ENCODE measurements at places on chromosomes 16 and 17.
A peak's percentile ranks its signal among the peaks of the same experiment; 100 is the strongest.

DNA sequence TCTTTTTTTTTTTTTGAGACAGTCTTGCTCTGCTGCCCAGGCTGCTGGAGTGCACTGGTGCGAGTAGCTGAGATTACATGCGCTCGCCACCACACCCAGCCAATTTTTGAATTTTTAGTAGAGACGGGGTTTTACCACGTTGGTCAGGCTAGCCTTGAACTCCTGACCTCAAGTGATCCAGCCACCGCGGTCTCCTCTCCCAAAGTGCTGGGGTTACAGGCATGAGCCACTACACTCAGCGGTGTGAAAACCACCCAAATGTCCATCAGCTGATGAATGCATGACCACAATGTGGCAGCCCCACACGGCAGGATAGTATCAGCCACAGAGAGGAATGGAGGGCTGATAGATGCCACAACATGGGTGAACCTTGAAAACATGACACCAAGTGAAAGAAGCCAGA, 2.1 kb downstream of the P2RX5 start:
- no peak for DNase-seq

DNA sequence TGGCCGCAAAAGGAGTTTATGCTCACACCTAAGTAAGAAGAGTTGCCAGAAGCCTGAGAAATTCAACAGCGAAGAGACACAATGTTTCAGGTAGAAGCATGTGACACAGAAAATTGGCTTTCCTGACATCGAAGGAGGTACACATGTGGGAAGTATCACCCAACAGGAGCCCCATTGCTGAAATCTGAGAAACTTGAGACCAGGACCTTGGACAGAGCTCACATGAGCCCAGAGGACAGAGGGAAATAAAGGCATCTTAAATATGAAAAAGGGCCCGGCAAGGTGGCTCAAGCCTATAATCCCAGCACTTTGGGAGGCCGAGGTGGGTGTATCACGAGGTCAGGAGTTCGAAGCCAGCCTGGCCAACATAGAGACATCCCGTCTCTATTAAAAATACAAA, 304.1 kb upstream of the C16orf82 start:
- DNase-seq = no peak

GRCh38 chr17:12519956-12520594, 145.6 kb upstream of the MYOCD start:
- no peak for DNase-seq

DNA sequence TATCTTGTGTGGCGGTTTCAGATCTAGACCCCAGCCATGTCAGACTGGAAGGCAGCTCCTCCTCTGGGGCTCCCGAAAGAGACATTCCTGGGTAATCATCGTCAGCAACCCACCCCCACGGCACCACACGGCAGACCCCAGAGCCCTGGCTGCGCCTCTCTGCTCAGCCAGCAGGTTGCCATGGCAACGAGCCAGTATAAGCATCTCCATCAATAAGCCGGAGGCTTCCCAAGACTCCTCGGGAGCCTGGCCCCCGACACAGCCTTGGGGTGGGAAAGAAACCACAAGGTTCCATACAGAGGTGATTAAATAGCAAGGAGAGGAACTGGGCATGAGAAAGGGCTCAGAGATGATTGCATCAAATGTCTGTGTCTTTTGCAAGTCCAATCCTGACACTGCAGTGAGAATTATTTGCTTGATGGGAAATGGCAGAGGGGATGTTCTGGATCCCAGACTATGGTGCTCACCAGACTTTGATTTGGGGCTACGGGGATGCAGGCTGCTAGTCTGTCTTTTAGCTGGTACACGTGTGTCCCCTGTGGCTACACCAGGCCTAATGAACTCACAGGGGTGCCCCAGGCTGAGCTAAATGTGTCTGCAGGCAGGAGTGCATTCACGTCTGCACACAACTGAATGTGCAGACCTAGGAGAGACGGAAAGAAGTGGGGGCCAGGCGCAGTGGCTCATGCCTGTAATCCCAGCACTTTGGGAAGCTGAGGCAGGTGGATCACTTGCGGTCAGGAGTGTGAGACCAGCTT, 320.5 kb upstream of the TNRC6C start:
- DNase-seq = no peak

DNA sequence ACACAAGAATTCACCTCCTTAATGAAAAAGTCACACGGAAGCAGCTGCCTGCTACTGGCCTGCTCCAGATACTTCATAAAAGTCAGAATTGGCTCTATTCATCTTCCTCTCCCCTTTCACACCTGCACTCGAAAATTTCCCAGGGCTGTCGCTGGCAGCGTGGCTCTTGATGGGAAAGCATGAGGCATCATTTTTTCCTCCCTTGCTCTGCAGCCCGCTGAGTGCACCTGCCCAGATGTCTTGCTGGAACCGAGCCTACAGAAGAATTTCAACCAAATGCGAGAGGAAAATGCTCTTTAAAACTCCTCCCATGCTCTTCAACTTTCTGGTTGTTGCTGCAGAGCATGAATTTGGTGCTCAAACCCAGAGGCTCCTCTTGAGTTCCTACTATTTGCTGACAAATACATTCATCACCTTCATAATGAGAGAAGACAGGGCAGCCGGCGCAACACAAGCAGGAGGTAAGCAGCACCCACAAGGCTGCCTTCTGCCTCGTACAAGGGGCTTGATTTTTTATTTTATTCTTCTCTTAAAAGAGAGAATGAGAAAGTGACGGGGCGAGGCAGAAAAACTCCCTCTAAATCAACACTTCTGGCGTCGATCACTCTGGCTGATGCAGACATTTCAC, 146.8 kb downstream of the ZFHX3 start:
- no peak for DNase-seq

DNA sequence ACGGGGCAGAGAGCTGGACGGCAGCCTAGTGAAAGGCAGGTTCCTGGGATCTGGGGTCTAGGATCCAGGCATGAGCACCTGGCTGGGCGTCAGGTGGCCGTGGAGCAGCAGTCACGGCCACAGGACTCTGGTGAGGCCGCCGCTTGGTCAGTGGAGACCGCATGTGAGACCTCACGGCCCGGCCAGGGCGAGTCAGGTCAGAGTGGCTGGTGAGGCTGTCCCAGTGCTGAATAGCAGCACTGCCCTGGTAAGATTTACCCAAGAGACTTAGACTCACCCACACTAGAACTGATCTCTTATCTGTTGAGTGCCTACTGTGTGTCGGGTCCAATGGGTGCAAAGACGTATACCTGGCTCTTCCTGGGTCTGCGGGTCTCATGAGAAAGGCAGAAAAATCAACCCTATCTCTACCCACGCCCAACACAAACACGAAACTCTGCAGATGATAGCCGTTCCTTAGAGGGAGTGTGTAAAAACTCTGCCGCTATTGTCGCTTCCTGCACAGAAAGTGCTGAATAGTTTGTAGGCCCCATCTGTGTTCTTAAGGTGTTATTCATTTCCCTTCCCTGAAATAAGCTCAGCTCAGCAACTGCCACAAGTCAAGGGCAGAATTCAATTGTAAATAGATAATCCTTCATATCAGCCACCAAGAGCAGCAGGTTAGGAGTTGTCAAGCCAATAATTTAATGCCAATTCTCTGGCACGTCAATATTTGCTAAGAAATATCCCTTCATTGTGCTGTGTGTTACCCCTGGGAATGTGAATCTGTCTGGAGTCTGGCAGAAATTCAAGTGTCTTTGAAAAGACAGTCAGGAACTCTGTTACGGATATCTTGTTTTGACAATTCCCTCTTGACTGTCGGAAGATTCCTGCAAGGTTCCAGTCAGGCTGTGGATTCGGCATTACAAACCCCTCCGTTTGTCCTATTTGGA, 240.0 kb downstream of the NTN1 start:
- DNase-seq = no peak

DNA sequence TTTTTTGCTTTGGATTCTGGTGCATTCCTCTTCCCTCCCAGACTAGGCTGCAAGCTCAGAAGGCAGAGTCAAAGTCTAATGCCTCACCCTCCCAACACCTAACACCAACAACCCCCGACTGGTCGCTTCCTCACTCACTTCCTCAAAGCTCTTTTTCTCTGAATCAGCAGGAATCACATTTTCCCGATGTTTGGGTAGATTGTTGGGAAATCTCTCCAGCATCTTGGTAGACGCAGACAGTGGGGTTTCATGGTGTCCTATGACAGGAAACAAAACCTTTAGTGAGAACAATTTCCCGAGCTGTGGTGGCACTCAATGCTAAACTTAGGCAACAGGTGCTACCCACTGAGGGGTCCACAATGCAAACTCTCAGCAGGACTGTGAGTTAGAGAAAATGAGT, 39.9 kb upstream of the ICAM2 start:
- DNase-seq = no peak

- no peak for DNase-seq
Observed at GRCh38 chr16:19680881-19681340, 37.1 kb downstream of the KNOP1 start.

DNA sequence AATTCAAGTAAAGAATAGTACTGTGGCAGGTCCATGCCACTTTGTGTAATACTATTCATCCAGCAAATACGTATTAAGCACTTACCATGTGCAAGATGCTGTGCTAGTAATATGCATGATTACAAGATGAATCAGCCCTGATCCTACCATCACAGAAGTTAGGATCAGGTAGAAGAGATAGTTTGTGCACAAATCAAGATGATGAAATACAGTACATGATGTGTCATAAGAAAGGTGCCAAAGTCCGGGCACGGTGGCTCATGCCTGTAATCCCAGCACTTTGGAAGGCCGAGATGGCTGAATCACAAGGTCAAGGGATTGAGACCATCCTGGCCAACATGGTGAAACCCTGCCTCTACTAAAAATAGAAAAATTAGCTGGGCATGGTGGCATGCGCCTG, 10.9 kb downstream of the COG4 start:
- no peak for DNase-seq

DNA sequence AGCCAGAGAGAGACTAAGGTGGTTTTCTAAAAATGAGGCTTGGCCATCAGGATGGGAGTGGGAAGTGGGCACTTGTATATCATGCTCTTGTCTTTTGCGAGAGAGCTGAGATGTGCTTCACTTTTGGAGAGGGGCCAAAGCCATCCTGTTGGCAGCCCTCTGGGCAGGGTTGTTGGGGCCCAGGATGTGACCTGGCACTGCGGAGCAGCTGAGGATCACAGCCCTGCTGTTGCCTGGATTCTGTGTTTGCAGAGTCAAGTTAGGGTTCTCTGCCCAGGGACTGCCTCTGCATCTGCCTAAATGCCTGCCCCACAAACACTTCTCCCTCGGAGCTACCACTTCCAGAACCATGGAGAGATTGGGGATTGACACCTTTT, 71.2 kb downstream of the PLD6 start:
- DNase-seq = no peak

- DNase-seq = peak; percentile 92
Observed at GRCh38 chr17:7351665-7352502, at the start of gene KCTD11. TSS of gene KCTD11 (plus strand) at chr17:7352162.

- no peak for DNase-seq
Observed at GRCh38 chr17:17636272-17636885, 44.9 kb upstream of the PEMT start.

DNA sequence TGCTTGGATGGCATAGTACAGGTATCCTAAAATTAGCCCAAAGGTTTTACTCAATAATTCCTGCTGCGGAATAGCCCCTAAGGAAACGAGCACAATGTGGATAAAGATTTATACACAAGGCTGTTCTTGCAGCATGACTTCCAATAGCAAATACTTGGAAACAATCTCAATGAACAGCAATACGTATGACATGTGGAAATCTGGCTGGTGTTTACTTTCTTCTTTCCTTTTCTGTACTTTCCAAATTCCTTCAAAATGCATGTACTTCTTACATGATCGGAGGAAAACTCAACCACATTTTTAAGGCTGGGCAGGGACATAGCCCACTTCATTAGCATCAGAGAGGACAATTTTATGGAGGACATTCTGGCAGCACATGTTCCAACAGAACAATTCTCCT, 86.6 kb downstream of the C16orf95 start:
- DNase-seq = no peak

GRCh38 chr16:72722552-72722951, 325.4 kb downstream of the ZFHX3 start:
- no peak for DNase-seq

DNA sequence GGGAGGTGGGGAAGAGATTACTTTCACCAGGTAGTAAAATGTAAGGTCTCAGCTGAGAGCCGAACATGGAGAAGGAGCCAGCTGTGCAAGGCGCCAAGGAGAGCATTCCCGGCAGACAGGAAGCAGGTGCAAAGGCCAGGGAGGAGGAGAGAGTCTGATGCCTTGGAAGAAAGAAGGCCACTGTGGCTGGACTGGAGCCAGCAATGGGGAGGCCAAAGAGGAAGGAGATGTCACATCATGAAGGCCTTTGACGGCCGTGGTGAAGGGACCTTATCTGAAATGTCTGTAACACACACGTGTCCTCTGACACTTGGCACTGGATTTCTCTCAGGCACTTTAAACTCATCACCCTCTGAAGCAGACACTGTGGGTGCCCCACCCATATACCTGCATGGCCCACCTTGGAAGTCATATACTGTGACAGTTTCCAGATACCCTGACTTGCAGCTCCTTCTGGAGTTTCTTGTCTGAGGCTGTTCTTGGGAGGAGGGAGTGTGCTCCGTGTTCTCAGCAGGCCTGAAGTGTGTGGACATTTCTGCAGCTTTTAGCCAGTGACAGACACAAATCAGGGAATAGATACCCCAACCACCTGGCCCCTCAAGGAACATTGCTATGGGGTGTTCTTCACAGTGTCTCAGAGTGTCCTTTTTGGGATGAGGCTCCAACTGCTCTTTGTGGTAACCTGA, 1.9 kb upstream of the SLC5A2 start:
- DNase-seq = peak; percentile 33

- peak; percentile 12 for DNase-seq
Observed at GRCh38 chr16:58510097-58510775, 5.1 kb upstream of the SETD6 start.

DNA sequence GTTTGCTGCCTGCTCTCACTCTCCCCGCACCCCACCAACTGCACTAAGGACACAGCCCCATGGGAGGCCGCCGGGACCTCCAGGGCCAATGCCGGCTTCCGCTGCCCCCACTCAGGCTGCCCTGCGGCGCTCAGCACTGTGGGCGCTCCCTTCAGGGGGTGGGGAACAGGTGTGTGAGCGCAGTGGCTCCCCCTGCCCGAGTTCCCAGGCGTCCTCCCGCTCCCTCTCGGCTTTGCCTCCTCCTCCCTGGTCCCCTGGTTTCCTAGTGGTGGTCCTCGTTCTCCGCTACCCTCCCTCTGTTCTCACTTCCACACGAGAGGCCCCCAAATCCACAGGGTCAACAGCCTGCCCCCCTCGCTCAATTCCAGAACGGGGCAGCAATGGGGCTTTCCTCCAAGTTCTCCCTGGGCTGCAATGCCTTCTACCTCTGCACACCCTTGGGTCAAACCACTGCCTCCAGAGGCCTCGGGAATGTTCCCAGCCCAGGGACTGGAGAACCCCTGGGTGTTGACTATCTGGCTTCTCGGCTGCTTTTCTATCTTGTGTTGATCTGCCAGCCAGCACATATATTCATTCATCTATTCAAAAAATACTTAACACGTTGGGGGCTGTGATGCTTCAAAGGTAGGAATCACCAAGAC, 9.9 kb downstream of the FOXJ1 start:
- no peak for DNase-seq

DNA sequence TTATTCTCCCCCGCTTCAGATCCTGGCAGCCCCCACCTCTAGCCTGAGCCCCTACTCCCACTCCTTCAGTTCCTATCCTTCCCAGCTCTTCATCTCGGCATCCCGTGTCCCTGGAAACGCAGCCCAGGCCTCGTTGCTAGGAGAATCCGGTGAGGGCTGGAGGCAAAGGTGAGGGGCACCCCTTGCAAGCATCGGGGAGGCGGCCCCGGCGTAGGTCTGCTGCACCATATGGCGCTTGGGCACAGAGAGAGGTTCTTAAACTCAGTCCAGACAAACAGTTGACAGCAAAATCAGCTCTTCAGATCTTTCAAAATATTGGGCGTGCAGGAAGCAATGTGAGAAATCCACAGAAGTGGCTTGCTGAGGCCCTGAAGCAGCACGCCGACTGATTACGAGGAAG, 15.0 kb downstream of the SLC38A8 start:
- DNase-seq = no peak

Measured in ovary (tissue), 10 donors.